ENCODE measurements at places on chromosomes 3 and 15.

GRCh38 chr15:90907838-90908507 is 4.9 kb downstream of the MAN2A2 start:
- DNase-seq: no peak

DNA sequence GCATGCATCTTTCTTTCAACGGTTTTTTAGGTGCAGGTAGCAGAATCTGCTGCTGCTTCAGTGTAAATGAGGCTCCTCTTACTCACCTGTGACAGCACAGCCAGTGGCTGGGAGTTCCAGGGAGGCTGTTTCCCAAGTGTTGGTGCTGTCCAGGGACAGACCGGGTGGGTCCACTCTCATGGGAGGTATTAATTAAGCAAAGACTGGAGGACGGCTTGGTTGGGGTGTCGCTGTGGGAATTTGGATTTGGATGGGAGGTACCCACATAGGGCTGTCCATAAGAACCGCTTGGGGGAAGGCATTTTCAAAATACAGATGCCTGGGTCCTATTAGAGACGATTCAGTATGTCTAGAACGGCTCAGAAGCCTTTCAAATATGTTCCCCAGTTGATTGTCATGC is 42.9 kb downstream of the SV2B start:
- no peak for DNase-seq

GRCh38 chr3:151878465-151878864 is 5.0 kb downstream of the SUCNR1 start:
- no peak for DNase-seq

GRCh38 chr3:66473181-66473580 is 27.6 kb downstream of the LRIG1 start:
- DNase-seq: no peak

DNA sequence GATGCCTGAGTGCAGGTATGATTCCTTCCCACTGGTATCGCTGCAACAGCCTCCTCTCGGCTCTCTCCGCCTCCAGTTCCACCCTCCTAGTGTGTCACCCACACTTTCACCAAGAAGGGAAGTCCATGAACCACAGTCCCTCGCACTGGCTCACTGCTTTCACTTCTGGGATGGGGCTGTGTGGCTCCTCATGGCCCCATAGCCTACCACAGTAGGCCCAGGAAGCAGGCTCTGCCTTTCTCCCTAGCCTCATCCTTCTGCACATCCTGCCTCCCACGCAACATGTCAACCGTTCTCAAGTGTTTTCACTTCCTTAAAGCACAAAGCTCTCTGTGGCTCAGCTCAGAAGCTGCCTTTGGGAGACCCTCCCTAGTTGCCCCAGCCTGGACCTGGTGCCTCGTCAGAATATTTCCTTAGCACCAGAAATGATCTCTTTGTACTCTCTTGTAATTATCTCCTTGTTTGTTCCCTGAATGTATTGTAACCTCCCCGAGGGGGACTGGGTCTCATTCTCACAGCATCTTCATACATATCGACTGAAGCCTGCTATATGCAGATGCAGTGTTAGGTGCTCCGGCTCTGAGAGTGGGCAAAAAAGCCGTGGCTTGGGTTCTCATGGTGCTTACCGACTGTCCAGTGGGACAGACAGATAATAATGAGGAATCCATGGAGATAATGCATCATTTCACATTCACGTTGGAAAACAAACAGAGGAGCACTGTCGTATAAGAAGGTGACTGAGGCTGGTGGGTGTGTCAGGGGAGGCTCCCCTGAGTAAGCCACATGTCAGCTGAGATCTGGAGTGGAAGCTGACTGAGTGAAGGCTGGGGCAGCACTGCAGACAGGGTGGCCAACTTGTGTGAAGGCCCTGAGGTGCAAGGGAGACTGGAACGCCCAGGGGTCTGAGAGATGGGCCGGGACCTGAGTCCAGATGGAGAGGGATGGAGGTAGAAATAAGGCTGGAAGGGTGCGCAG is 107.1 kb downstream of the DGKG start:
- no peak for DNase-seq

DNA sequence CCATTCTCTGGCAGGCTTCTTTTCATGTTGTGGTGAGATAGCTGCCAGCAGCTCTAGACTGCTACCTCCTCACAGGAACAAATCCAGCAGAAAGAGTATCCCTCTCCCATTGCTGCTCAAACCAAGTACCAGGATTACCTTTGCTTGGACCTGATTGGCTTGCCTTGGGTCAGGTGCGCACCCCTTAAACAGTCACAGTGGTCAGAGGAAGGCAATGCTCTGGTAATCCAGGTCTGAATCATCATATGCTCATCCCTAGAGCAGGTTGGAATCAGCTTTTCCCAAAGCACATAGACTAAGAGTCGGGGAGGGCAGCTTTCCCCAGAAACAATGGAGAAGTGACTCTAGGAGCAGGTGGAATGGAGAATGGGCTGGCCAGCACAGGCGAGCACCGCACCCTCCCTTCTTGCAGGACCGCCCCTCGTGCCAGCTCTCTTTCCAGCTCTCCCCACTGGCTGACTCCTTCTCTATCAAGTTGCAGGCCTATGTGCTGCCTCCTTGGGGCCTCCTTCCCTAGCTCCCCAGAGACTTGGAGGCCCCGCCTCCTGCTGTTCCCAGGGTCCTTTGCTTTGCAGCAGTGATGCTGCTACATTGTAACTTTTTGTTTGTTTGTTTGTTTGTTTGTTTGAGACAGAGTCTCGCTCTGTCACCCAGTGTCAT is 29.9 kb upstream of the ADPGK start:
- no peak for DNase-seq

DNA sequence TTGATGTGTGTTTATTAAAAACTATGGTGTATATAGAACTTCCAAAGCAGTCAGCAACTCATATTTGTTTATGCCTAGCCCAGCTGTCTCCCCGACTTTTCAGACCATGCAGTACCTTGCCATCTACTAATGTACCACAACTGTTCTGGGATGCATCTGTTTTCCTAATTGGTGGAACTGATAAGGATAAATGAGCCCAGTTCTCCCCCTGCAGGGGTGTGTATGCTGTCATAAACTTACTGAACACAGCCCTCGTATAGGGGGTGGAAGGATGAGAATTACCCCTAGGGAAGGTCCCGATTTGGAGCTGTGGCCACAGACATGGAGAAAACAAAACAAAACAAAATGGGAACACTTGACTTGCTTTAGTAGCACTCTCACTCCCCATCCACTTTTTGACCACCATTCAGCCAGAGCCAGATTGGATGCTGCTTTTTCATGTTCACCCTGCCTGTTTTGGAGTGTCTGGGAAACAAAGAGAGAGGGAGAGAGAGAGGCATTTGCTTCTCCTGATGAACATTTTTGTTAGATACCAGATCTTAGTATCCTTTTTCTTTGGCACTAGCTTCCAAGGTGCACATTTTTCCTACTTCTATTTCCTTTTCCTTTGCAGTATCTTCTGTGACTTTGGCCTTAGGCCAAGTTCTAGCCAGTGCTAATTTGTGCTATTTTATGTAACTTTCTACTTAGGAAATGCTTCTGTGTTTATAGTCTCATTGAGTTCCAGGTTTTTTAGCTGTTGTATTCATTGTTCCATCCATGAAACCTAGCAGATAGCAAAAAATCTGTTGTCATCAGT is 29.1 kb downstream of the CADM2 start:
- DNase-seq: no peak

GRCh38 chr15:64361259-64361658 is 5.3 kb upstream of the CSNK1G1 start:
- no peak for DNase-seq

DNA sequence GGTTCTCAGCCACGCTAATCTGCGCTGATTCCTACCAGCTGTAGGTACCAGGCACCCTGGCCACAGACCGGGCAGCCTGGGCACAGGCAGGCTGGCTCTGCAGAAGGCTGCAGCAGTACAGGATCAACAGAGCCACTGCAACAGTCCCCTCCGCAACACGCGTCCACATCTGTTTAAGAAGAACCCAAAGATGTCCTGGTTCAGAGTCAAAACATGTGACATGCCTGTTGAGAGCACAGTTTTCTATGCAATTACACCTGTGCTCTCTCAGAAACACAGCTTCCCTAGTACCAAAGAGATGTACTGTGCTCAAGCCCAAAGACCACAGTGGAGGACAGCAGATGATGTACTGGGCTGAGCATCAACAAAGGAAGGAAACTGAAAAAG is 18.8 kb downstream of the LRIG1 start:
- DNase-seq: no peak

- DNase-seq: no peak
Measured at GRCh38 chr3:64634417-64634816, 53.4 kb downstream of the ADAMTS9 start.

- DNase-seq: no peak
Measured at GRCh38 chr3:8756671-8757070, 12.7 kb downstream of the OXTR start.

GRCh38 chr3:45035441-45036301 is 9.6 kb downstream of the CLEC3B start:
- no peak for DNase-seq

- no peak for DNase-seq
Measured at GRCh38 chr3:141330235-141330634, 38.1 kb upstream of the ZBTB38 start.

- no peak for DNase-seq
Measured at GRCh38 chr3:164524201-164524600, 554.1 kb downstream of the SI start.

GRCh38 chr3:194019398-194020165 is 116.4 kb upstream of the HES1 start:
- DNase-seq: no peak

DNA sequence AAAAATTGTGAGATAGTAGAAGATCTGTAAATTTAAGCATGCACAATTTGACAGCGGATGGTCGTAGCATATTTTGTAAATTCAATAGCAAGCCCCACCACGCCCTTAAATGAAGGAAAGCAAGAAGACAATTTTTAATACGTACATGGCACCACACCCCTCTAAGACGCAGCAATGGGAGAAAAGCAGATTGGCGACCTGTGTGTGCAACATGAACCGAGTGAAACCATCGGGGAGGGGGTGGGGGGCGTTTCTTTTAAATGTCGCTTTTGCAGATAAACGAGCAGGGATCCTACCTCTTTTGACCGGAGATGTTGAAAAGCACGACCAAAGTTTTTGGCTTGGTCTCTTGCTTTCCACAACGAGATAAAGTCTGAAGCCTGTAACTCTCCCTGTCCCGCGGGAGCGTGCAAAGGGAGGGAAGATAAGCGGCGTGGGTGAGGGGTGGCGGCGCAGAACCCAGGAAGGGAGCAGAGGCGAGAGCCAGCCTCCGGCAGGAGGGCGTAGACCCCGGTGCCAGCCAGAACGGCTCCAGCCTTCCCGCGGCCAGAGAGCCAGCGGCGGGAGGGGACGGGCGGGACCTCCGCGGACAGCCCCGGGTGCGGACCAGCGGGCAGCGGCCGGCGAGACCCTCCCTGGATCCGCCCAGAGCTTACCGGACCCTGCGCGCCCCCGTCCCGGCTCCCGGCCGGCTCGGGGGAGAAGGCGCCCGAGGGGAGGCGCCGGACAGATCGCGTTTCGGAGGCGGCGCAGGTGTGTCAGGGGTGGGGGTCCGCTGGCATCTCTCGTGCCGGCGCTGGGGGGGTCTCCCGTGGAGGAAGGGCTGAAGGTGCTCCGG is at the start of gene CHL1:
TSS of gene CHL1 (plus strand) at position 453 of the 838 bp plus-strand sequence. CDS start 123,014 bp downstream, outside the sequence.
- no peak for DNase-seq

DNA sequence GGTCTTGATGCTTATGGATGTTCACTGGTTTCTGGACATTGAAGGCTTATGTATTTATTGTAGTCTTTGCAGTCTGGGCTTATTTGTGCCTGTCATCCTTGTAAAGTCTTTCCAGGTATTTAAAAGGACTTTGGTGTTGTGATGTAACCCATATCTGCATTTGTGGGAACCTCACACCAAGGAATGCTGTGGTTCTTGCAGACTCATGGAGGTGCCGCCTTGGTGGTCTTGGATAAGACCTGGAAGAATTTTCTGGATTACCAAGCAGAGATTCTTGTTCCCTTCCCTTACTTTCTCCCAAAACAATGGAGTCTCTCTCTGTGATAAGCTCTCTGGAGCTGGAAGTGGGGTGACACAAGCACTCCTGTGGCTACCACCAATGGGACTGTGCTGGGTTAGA is 363.5 kb upstream of the NECTIN3 start:
- DNase-seq: no peak

GRCh38 chr3:171399842-171400241 is 60.4 kb downstream of the TNIK start:
- no peak for DNase-seq

DNA sequence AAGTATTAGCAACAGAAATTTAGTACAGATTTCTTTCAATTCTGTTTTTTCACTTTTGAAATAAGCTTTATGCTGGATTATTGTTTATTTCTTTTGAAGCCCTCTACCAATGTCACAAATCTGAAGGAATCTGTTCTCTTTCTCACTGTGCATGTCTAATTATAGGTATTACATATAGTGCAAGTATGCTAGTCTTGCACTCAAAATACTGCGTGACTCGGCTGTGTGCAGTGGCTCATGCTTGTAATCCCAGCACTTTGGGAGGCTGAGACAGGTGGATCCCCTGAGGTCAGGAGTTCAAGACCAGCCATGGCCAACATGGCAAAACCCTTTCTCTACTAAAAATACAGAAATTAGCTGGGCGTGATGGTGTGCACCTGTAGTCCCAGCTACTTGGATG is 95.8 kb upstream of the PLAAT1 start:
- no peak for DNase-seq

GRCh38 chr15:78968539-78969271 is 23.9 kb upstream of the CTSH start:
- DNase-seq: no peak

DNA sequence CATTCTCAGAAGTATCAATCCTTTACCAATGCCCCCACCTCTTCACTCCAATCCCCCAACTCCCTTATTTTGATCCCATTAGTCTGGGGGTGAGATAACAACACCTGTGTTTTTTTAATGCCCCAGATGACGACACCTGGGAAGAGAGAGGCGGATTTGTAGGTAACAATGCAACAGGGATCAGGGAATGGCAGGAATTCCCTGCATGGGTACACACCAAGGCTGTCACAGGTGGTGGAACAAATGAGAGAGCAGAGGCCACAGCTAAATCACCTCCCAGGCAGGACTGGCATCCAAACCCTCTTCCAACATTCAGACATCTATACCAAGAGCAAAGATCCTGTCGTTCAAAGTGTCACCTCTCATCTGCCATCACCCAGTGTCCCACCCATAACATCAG is 319.2 kb upstream of the TRIM42 start:
- DNase-seq: no peak

- DNase-seq: no peak
Measured at GRCh38 chr3:31882431-31882830, 98.6 kb downstream of the OSBPL10 start.

DNA sequence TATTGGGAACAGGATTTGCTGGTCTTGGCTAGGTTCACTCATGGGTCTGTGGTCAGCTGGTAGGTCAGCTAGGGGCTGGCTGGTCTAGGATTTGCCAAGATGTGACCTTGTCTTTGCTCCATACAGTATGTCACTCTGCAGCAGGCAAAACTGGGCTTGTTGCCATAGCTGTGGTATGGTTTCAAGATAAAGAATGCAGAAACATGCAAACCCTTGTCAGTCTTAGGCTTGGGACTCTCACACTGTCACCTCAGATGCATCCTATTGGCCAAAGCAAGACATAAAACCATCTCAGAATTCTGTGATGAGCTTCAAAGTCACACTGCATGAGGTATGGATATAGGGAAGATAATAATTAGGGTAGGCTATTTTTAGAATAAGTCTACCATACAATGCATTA is 66.6 kb upstream of the TBC1D5 start:
- no peak for DNase-seq

GRCh38 chr3:128281461-128282367 is 128.4 kb downstream of the EEFSEC start:
- no peak for DNase-seq
